ENCODE measurements at places on chromosomes 5 and 9.

DNA sequence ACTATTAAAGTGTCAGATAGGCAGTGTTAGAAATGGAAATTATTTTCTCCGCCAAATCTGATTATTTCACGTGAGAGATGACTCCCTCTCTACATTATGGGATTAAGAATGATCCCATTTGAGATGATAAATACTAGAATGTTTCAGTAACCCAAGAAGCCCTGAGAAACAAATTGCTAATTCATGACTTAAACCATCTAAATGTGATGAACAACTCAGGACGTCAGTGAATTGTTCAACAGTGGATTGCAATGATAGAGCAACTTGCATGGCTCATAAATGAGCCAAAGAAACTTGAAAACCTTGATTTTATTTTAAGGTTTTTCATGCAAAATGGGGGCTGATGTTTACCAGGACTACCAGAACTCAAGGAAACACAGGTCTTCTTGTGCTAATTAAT lies 350.5 kb upstream of the WWC1 start:
- no peak for DNase-seq

- peak; percentile 46 for DNase-seq
Measured at GRCh38 chr9:120348951-120349429, 231.0 kb downstream of the CDK5RAP2 start.

GRCh38 chr5:1767524-1768282 lies 31.9 kb downstream of the MRPL36 start:
- DNase-seq = no peak

DNA sequence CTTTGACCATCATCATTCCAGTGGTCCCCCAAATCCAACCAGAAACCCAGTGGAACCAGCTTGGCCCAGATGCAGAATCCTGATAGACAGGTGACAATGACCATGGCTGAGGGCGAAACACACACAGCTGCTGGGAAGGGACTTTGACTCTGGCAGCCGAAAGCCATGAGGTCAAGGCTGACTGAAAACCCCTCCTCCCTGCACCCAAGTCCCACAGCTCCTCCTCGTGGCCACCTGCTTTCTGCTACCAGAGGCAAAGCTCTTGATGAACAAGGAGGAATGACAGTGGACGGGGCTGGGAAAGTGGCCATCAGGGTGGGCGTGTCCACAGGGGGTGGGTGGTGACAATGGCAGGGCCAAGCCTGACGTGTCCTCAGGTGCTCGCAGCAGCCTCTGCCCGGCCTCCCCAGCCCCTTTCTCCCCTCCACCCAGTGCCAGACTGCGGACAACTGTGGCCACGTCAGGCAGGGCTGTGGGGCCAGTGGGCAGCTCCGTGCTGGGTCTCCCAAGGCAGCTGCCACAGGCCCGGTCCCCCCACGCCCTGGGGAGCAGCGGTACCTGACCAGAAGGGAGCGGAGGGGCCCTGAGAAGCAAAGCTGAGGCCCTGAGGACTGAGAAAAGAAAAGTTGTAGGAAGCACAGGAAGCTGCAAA lies 30.8 kb upstream of the SARDH start:
- peak; percentile 9 for DNase-seq

DNA sequence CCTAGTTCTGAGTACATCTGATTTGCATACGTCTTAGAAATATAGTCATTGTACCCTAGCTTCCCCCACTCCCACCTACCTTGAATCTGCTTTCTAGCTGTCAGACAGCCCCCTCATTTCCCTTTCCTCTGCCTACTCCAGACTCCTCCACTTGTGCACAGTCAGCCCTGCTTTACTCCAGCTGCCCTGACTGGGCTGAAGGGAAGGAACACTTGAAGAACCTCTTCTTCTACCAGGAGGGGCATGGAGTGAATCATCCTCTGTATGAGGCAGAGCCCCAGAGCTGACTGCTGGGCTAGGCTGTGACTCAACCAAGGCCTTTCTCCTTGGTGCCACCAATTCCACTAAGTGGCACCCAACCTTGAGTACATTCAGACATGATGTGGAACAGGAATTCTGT lies 18.1 kb upstream of the ZFR start:
- no peak for DNase-seq

DNA sequence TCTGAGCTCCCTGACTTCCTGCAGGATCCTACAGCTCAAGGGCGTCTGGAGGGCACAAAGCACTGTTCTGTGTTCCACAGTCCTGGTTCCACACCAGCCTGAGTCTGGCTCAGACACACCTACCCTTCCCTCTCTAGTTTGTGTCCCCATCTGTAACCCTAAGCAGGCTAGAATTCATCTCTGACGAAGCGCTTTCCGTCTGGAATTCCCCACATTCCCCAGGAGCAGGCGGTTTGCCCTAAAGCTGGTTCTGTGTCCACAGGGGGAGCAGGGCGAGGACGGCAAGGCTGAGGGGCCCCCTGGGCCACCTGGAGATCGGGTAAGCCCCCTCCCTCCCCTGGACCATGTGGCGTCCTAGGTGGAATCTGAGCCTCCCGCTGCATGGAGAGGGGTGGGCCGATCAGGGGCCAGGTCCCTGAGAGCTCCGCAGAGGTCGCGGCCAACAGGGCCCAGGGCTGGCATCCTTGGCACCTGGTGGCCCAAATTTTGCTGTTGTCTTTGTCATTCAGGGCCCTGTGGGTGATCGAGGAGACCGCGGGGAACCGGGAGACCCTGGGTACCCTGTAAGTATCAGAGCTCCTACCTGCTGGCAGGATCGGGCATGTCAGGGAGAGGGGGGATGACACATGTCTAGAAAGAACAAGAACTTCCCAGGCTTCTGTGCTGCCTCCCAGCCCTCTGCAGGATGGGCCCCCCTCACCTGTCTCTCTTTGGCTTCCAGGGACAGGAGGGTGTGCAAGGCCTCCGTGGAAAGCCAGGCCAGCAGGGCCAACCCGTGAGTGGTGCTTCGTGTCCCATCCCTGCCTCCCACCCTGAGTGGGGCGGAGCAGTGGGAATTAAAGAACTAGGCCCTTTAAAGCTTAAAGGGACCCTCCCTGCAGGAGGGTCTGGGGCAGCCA lies 34.5 kb upstream of the ORM1 start:
- DNase-seq = peak; percentile 20

- DNase-seq = no peak
Measured at GRCh38 chr5:113085880-113086409, 109.3 kb downstream of the DCP2 start.
